Left lung (tissue), 14 donors: ENCODE measurements at places on chromosomes 11 and 22. TPM values are rescaled to one million over a fixed set of nuclear protein-coding genes. Genes with fewer than 3 reads are reported as not detected.

The HYOU1 gene
- total RNA-seq: 272 TPM

The NXPE4 gene
- not detected for total RNA-seq

GRCh38 chr11:96393753-96394348, 4.0 kb downstream of the JRKL start:
- no peak for DNase-seq

GRCh38 chr11:124938206-124938765, 2.4 kb upstream of the HEPACAM start:
- no peak for DNase-seq

DNA sequence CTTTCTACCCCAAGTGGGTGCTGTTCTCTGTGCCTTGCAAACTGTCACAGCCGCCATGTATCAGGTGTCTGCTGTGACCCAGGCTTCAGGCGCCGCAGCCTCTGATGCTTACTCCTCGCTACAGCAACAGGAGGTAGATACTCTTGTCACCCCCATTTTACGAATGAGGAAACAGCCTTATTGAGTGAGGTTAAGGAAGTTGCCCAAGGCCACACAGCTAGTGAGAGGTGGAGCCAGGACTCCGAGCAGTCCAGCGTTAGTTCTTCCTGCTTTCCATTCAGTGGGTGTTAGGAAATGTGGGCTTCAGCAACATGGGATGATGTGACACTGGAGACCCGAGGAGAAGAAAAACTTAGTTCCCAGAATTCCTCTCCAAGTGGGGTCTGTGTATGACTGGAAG, 14.3 kb downstream of the RNF215 start:
- DNase-seq: peak; percentile 41

- no peak for DNase-seq
Measured at GRCh38 chr11:37442576-37442975, 844.5 kb upstream of the RAG2 start.

- DNase-seq: peak; percentile 58
Measured at GRCh38 chr11:81839976-81840375, 893.7 kb downstream of the FAM181B start.

DNA sequence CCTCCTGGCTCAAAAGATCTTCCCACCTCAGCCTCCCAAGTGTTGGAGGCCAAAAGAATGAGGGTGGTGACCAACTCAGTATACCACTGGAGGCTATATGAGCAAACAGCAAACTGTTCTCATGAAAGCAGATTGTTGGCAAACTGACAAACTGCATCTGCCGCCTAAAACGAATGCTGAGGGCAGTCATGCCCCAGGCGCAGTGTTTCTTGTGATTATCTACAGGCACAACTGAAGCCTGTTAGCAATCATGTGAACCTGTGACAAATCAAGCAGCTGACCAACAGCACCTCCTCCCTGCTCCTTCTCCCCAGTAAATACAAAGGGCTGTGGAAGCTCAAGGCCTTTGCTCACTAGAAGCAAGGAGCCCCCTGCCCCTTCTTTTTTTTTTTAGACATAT, 47.8 kb downstream of the BTBD10 start:
- DNase-seq: no peak

GRCh38 chr11:132551016-132551415, 981.3 kb downstream of the OPCML start:
- no peak for DNase-seq
